ENCODE measurements at places on chromosomes 12 and 14. TPM values are rescaled to one million over a fixed set of nuclear protein-coding genes. Genes with fewer than 3 reads are reported as not detected.

NAV3 gene
- 107 TPM for total RNA-seq

ATL1 gene
- 6.5 TPM for total RNA-seq

BCL2L14 gene
- total RNA-seq = not detected

CLEC1B gene
- total RNA-seq = not detected

KRT2 gene
- total RNA-seq = not detected

MMP17 gene
- 11.2 TPM for total RNA-seq

KCNH3 gene
- not detected for total RNA-seq

CACNA2D4 gene
- 0.72 TPM for total RNA-seq

YEATS4 gene
- 24.5 TPM for total RNA-seq

LTB4R2 gene
- 4.7 TPM for total RNA-seq

TRHDE gene
- total RNA-seq = 0.59 TPM

OTOGL gene
- 0.36 TPM for total RNA-seq

TMEM263 gene
- total RNA-seq = 130 TPM

BEGAIN gene
- not detected for total RNA-seq

RNASE3 gene
- not detected for total RNA-seq

TAS2R43 gene
- total RNA-seq = not detected

EIF2B2 gene
- 39.4 TPM for total RNA-seq

KRT83 gene
- not detected for total RNA-seq

JPH4 gene
- total RNA-seq = not detected

STYK1 gene
- under 0.01 TPM for total RNA-seq

MYO1H gene
- not detected for total RNA-seq

FGD6 gene
- total RNA-seq = 11.9 TPM

LYZ gene
- 8.3 TPM for total RNA-seq

PDE3A gene
- 14.8 TPM for total RNA-seq

PLEKHH1 gene
- 1.1 TPM for total RNA-seq

MYRFL gene
- not detected for total RNA-seq

RPGRIP1 gene
- under 0.01 TPM for total RNA-seq

TMEM19 gene
- total RNA-seq = 31.1 TPM

CLEC7A gene
- total RNA-seq = under 0.01 TPM

PLA2G1B gene
- total RNA-seq = not detected

HOXC9 gene
- 11.6 TPM for total RNA-seq

PLEKHG7 gene
- total RNA-seq = not detected

GTF2A1 gene
- total RNA-seq = 35.8 TPM

OR6S1 gene
- total RNA-seq = not detected

RNU4-1 gene
- under 0.01 TPM for total RNA-seq
